ENCODE measurements at places on chromosomes 4 and X.

- DNase-seq: no peak
Measured at GRCh38 chr4:181830404-181831035, 412.7 kb upstream of the TENM3 start.

DNA sequence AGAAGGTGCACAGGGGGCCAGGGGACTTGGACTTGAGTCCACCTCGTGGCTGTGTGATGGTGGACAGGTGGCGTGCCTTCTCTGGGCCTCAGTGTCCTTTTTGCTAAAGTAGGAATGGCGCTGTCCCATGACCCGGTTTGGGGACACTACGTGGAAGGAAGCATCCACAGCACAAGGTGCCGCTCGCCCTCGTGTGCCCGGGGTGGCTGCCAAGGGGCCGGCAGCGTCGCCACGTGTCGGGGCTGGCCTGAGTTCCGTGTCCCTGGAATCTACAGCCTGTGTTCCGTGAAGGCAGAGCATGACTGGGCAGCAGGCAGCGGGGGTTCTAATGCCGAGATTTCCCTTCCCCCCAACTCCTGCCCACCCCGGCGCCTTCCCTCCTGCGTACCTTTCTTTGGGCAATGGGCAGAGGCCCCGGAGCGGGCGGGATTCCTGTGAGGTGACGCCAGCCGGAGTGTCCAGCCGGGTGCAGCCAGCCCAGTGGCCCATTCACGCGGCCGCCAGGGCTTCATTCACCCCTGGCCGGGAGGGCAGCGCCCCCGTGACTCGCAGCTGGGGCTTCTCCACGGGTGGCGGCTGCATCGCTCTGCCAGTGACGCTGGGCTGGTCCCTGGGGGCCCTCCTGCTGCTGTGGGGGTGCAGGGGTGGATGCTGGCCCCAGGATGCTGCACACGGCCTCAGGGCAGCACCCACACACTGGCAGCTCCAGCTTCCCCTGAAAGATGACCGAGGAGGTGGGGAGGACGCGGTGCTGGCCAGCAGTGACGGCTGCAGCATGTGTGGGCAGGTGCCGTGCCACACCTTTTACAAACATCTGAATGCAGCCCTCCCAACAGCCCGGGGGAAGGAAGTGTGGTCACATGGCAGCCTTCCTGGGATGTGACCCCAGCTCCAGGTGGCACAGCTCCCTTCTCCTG, 21.2 kb downstream of the DOK7 start:
- DNase-seq: no peak

GRCh38 chrX:97397371-97397770, 513.7 kb downstream of the RPA4 start:
- DNase-seq: no peak

GRCh38 chrX:28595346-28595745, 8.1 kb downstream of the IL1RAPL1 start:
- DNase-seq: no peak

DNA sequence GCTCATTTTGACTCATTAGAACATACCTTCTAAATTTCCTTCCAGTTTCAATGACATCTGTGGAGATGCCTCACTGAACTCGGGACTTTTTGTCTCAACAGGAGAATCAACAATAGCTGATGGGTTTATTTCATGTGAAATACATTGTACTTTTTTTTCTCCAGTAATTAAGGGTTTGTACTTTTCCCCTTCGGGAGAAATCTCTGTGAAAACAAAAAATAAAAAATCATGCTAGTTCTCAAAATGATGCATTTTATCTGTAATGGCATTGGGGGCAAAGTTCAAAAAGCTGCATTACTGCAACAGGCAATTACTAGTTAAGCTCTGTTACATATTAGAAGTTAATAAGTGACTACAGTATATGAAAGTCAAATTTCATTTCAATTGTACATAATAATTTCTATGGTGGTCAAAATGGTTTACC, 167.3 kb upstream of the SH3RF1 start:
- DNase-seq: no peak

- DNase-seq: no peak
Measured at GRCh38 chr4:152936446-152937335, 568 bp downstream of the FHDC1 start.

DNA sequence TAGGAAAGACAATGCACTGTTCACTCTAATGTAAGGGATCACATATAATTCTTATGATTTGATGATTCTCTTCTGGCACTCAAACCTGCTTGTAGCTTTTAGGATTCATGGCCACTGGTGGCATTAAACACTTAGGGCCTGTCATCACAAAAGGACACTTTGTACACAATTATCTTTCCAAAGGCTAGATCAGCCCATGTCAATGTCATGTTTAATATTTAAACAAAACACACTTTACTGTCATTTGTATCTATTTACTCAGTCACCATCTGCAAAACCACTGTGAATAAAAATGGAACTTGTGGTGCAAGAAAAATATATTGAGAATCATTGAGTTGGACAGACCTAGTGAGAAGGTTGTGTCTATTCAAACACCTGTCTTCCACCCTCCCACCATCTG, 83.6 kb upstream of the TTC29 start:
- DNase-seq: no peak

- no peak for DNase-seq
Measured at GRCh38 chr4:19776021-19776459, 475.7 kb upstream of the SLIT2 start.

DNA sequence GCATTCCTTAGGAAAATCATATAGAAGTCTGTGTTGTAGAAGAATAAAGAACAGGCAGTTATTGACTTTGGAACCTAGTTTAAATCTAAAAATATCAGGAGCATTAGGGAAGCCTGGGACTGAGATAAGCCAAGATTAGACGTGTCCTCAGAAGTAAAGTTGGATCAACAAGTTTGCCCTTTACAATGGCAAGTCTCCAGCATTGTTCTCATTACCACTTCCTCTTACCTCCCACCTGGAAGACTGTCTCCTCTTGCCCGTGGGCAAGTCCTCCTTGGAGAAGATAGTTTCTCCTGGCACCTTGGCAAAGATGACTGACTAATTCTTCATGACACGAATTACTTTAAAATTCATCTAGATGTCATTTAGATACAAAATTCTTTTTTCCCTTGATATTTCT, 37.8 kb downstream of the CNKSR2 start:
- no peak for DNase-seq

GRCh38 chr4:15488658-15489470, 19.2 kb downstream of the CC2D2A start:
- DNase-seq: no peak

DNA sequence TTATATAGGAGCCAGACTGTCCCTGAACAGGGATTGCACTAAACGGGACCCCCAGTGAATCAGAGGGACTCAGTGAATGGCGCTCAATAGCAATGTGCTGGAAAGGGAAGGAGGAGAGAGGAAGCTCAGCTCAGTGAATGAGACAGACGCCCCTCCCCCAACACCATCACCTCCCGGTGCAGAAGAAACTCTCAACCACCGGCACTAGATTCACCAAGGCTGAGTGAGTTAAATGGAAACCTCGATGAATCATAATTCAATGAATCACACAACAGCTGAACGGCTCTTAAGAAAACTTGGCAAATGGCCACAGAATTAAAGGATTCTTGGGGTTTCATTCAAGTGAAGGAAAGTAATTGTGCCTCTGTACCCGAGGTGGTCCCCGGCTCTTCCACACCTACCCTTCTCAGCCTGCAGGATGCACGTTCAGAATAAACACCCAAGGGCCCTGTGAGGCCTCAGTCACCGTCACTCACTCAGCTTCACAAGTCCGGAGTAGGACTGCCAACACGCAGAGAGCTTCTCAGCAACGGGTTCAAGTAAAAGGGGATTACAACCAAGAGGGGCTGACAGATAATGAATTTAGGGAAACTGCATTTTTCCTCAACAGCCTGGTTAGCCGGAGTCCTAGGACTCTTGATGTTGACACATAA, 29.3 kb downstream of the CRMP1 start:
- peak; percentile 7 for DNase-seq

DNA sequence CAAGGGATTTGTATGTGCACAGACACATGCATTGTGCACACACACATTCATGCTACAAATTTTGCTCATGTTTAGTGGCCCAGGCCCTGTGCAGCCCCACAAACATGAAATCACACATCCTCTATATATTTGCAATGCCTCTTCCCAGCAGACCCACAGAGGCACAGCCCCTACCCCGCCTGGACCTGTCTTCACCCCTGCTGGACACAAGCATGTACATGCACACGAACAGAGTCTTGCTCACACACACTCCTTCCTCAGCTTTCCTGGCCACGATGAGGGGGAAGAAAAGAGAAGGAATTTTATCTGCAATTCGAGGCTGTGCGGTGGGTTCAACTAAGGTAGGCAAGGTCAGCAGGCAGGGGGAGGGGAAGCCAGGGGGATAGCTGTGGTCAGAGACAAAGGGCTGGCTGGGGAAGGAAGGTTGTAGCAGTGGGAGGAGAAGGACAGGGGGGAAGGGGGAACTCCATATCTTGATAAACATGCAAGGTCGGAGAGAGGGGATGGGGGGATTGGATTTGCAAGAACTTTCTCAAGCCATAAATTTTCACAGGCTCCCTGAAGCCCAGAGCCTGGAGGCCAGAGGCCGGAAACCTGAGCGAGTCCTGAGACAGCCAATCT, 156.4 kb downstream of the EFNB1 start:
- no peak for DNase-seq

GRCh38 chr4:153014460-153014859, 78.3 kb downstream of the FHDC1 start:
- DNase-seq: no peak

- no peak for DNase-seq
Measured at GRCh38 chr4:120801137-120801758, 121.3 kb downstream of the PRDM5 start.

- DNase-seq: no peak
Measured at GRCh38 chr4:13892739-13893105, 265.2 kb upstream of the BOD1L1 start.

GRCh38 chr4:70179811-70180210, 15.7 kb upstream of the ODAM start:
- no peak for DNase-seq

DNA sequence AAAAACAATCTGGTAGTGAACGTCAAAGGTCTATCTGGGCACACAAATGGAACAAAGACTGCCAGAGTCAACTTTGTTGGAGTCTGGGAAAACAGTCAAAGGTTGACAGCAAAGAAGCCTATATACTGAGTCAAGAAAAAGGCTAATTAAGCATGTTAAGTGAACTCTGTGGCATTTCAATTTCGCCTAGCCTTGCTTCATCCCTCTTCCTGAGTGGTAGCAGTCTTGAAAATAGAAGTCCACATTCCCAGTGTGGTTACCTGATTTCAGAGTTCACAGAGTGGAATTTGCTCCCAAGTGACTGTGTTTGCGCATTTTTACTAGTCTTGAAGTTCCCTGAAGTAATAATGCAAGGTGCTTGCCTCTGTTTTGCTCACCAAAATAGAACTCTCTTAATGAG, 760.0 kb downstream of the FSTL5 start:
- DNase-seq: no peak

DNA sequence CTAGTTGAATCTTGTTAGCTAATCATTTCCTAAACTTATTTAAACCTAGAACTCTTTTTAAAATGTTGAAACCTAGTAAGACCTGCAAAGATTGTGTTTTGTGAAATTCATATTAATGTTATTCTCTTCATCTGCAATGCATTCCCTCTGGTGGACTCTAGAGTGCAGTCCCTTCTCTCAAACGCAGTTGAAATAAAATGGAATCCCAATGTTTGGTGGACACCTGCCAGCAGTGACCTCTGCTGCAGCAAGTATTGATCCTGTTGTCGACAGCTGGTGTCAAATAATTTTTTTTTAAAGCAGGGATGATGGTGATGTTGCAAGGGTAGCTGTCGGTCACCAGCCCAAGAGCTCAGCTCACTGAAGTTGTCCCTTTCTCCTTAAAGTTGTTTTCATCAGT, 492.0 kb downstream of the ZIC3 start:
- DNase-seq: no peak

DNA sequence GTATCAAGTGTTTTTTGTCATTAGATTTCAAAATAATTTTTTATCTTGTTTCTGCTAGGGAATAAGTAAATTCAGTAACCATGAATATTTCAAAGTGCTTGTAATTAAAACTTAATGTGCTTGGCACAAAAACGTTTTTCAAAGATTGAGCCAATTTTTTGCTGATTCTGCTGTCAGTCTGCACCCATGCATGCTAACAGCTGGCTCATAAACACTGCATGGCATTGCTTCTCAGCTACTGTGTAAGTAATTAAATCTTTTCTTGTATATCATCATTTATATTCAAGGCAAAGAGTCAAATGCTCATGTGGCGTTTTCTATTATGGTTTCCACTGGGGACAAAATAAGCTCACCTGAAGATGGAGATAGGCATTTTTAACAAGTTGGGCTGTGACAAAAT, 66.8 kb upstream of the SPANXN2 start:
- DNase-seq: no peak

- DNase-seq: peak; percentile 0
Measured at GRCh38 chrX:25144043-25144940, 128.5 kb upstream of the ARX start.

DNA sequence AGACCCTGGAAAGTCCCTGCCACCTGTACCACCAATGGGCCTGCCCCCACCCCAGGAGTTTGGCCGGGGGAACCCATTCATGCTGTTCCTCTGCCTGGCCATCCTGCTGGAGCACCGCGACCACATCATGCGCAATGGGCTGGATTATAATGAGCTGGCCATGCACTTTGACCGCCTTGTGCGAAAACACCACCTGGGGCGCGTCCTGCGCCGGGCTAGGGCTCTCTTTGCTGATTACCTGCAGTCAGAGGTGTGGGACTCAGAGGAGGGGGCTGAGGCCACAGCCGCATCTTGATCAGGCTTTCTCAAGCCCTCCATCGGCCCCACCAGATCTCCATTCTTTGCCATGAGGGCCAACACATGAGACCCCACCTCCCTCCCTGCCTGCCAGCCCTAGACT, 13.6 kb upstream of the RBM3 start:
- no peak for DNase-seq

DNA sequence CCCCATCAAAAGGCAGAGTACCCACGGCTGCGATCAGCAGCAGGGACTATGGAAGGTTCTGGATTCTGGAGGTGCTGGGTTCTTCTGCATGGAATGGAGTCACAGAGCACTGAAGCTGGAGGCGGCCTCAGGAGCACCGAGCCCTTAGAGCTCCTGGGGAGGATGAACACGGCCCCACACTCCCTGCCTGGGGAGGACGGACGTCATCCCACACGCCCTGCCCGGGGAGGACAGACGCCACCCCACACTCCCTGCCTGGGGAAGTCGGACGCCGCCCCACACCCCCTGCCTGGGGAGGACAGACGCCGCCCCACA, 9.9 kb downstream of the LRPAP1 start:
- no peak for DNase-seq
